NCI-H1048 (cell line): ENCODE measurements at places on chromosomes 12 and 14.

DNA sequence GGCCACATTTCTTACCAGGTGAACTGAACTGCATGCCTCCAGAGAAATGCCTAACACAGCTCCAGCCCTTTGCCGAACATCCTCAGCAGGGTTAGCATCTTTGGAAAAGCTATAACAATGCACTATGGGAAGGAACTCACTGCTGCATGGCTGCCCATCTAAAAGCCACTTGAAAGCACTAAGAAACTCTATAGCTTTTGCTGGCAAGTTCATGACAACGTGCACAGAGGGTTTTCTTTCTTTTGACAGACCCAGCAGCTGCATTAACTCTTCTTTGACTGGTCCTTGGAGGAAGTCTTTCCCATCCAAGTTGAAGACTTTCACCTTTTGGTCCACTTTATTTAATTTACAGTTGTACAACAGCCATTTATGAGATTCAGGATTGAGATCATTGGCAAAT lies 5.3 kb downstream of the TRMT5 start:
- no peak for DNase-seq

- DNase-seq = no peak
Observed at GRCh38 chr12:65685514-65685913, 138.8 kb upstream of the HMGA2 start.

DNA sequence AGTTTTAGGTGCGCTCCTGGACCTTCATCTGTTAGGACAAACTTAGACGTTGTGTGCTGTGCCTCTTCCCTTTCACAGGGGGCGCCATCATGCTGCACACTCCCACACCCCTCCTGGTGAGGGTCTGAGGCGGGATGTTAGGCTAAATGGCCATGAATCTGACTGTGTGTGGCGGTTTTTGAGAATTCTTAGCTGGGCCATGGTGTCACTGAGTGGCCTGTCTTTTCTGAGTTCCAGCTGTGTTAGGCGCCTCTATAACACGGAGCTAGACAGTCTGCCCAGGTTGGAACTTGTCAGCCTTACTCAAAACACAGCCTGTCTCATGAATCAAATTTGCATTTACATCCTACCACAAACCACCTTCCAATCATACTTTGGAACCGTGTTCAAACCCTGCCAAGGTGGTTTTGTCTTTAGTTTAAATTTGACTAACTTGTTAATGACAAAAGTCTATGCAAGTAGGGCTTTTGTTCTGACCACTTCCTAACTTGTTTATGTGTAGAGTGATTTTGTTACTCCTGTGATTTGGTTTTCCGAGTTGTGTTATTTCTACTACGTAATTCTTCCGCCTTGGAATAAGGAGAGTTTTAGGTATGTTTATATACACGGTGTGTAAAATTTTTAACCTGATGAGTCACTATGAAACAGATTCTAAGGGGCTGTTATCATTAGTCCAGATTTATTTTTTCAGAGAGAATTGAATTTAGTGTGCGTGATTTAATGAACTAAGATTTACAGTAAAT lies 19.6 kb downstream of the ACVR1B start:
- no peak for DNase-seq

GRCh38 chr14:69363055-69363454 lies 35.0 kb downstream of the ERH start:
- DNase-seq = no peak

DNA sequence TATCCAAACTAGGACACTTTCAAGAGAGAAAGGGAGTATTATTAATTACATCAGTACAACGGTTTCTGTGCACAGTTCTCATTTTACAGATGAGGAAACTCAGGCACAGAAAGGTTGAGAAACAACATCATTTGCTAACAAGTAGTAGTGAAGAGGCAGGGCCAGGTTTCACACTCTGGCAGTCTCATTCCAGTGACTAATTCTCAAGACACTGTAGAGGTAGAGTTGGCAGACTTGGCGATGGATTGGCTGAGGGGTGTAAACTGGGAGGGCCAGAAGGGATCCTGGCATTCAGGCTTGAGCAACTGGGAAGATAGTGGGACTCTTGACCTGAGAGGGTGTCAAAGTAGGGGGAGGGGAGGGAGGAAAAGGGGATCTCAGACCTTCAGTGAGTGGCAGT lies 73.8 kb upstream of the BDKRB2 start:
- no peak for DNase-seq

GRCh38 chr14:52949711-52950409 lies 990 bp downstream of the FERMT2 start:
- DNase-seq = no peak

- DNase-seq = no peak
Observed at GRCh38 chr14:87131879-87132278, 861.1 kb downstream of the GALC start.

DNA sequence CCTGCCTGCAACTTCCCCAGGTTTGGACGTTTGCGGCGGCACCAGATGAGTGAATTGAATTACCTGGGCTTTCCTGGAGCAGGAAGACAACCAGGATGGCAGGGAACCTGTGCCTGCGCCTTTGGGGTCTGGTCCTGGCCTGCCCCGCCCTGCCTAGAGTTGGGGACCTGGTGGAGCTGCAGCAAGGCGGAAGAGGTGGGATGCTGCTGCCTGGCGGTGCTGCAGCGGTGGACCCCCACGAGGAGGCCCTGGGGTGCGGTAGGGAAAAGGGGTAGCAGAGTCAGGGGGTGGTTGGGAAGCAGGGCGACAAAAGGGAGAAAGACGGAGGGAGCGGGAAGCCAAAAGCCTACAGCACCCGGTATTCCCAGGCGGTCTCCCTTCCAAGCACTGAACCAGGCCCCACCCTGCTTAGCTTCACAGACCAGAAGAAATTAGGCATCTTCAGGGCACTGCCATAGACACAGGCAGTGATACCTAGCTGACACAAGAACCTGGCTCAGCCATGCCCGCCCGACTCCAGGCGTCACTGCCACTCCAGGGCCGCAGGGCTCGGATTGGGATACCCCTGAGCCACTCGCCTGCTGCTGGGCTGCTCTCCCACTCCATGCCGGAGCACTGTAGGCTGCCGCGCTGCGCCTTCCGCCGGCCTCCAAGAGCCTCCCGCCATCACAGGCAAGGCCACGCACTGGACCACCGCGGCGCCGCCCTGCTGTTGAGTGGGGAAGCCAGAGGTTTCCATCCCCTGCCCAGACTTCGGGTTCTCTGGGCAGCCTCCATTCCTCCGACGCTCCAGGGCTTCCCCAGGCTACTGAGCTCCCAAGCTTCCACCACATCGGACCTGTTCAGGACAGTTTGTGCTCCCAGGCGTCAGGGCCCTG lies 155.2 kb upstream of the ALG10B start:
- no peak for DNase-seq

DNA sequence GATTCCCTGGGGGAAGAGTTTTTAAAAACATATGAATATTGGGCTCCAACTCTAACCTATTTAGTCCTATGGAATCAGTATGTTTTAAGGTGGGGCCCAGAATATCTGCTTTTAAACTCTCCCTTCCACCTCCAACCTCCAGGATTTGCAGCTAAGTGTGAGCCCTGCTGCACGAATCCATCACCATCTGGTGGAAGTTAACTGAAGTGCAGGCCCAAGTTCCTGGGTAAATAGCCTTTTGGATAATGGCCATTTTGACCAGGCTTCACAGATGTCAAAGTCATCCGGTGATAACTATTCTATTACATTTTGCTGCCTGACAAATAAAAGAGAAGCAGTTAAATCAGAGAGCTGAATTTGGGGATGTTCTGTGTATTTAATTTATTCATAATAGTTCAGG lies 58.1 kb upstream of the RMST start:
- no peak for DNase-seq

- DNase-seq = no peak
Observed at GRCh38 chr14:54805070-54805444, 97.6 kb downstream of the GCH1 start.

DNA sequence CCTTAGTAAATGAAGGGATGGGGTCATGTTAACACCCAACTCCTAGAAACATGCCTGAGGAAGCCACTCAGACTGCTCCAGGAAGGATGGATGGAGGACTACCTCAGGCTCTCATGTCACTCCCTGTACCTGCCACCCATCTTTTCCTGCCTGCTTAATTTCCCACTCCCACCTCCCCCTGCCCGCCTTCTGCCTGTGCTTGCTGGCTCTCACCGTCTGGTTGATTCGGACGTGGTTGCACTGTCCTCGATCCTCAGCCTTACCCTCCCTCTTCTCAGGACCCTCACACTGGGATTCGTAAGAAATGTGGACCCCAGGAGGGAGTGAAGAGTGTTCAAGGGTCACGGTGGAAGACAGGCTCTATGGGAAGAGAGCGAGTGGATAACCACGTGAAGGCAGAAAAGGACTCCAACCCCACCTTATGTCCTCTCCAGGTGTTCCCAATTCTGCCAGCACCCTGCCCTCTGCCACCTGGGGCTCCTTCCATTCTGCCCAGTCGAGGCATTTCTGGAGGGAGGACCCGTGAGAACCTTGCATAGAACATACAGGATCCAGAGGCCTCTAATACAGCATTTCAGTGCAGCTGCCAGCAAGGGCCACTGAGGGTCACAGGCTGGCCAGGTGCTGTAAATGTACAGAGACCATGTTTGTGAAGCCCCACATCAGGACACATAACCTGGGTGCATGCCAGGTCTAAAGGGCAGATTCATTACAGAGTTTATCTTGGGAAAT lies 12.9 kb downstream of the ITGB7 start:
- DNase-seq = no peak

GRCh38 chr12:88643685-88644084 lies 63.4 kb upstream of the KITLG start:
- DNase-seq = no peak

DNA sequence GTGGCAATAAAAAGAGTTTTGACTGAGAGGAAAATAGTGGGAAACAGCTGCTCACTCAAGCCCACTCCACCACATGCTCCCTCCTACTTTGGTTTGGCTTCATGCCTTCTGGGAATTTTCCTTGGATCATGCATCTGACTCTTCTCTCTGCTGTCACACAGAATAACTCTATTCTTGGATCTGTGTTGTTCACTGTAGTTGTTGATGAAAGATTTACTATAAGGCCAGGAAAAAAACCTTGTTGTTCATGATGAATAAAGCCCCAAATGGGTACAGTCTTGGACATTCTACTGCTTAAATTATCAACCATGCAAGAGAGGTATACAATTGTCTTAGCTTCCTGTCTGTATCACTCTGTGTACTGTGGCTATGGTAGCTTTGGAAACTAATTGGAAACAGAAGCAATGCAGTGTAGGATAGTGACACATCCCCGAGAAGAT lies 70.5 kb downstream of the TMX1 start:
- no peak for DNase-seq

- no peak for DNase-seq
Observed at GRCh38 chr12:71721783-71722505, 32.7 kb upstream of the RAB21 start.

DNA sequence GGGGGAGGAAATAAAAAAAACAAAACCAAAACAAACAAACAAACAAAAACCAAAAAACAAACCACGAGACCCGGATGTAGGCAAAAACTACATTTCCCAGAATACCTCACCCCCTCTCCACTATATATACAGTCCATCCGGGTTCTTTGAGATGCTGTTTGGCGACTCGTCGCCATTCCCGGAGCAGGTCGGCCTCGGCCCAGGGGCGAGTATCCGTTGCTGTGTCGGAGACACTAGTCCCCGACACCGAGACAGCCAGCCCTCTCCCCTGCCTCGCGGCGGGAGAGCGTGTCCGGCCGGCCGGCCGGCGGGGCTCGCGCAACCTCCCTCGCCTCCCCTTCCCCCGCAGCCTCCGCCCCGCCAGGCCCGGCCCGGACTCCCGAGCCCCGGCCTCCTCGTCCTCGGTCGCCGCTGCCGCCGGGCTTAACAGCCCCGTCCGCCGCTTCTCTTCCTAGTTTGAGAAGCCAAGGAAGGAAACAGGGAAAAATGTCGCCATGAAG lies at the start of gene RNF10:
RNF10 (plus strand) TSS at position 154 of the 500 bp plus-strand sequence. CDS start 456 bp downstream, outside the sequence.
- DNase-seq = peak; percentile 65

GRCh38 chr12:115871714-115872113 lies 405.8 kb downstream of the MED13L start:
- peak; percentile 4 for DNase-seq

DNA sequence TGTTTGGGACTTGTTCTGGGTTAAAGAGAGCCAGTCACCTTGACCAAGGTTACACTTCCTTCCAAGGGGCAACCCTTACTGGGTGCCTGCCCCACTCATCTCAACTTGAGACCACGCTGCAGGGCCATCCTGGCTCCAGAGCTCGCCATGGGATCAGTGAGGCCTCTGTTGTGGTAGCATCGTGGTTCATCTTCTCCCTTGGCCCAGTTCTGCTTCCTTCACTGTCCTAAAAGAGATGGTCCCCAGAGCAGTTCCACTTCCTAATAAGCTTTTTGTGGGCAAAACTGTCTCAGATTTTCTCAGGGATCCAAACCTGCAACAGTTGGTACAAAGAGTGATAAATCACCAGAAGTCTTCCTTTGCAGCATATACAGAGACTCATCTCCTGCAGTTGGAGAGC lies 165.9 kb upstream of the TMEM260 start:
- DNase-seq = no peak

DNA sequence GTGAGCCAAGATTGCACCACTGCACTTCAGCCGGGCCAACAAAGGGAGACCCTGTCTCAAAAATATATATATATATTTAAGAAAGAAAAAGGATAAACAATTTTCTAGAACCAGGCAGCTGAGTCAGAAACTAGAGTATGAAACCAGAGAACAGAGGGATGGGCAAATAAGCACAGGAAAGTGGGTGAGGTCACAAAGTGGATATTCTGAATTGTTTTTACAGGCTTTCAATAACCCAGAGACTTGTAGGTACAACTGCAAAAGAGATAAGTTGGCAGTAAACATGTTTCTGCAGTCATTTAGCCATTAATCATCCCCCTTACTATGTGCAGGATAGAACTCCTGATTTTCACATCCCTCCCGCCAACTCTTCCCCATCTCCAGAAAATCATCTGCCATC lies 94.2 kb downstream of the BTG1 start:
- DNase-seq = no peak

GRCh38 chr12:132674561-132674960 lies 12.6 kb downstream of the POLE start:
- DNase-seq = no peak

DNA sequence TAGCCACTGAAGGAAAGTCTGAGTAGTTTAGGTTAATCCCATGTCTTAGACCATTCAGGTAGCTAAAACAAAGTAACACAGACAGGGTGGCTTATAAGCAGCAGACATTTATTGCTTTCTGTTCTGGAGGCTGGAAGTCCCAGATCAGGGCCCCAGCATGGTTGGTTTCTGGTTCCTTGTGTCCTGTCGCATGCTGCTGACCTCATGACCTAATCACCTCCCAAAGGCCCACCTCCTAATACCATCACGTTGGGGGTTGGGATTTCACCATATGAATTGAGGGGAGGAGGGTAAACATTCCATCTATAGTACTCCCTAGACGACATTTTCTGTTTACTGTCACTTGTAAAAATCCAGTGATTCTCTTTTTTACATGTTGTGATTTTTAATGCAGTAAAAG lies 148.6 kb downstream of the FBXL14 start:
- no peak for DNase-seq

DNA sequence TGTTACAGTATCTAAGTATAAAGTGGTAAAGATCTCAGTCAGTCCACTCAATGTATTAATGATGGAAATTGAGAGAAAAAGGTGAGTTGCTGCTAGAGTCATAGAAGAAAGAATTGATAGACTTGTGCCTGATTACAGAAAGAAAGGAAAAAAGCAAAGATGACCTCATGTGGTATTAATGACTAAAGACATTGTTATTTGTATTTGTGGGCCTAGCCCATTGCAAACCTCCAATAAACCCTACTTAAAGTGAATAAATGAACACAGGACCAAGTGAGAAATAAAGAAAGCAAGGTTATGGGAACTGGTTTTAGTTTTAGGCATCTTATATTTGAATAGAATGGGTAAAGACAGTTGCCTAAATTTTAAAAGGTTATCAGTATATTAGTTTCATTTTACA lies 105.5 kb downstream of the SYT1 start:
- DNase-seq = no peak

- DNase-seq = no peak
Observed at GRCh38 chr12:66776974-66777373, 98.1 kb upstream of the GRIP1 start.

GRCh38 chr12:57944313-57945023 lies 3.1 kb downstream of the ATP23 start:
- DNase-seq = no peak
